Endothelial cell (in vitro differentiated cells): ENCODE measurements at places on chromosomes 3 and 15.

DNA sequence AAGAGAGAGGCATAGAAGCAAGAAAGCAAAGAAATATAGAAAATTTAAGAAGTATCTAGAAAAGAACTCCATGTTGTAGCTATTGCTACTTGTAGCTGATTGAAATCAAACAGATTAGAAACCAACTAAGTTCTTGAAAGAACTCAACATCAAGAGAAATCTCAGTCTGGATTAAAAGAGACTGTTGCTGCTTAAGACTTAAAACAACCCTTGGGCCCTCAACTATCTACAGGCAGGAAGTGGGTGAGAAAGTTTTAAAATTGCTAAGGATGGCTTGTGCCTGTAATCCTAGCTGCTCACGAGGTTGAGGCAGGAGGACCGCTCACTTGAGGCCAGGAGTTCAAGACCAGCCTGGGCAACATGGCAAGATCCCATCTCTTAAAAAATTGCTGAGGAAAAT lies 39.3 kb upstream of the C15orf61 start:
- no peak overlapping the region for H3K27ac ChIP-seq
- H3K36me3 ChIP-seq: no peaks in the 10 kb centered on the region

DNA sequence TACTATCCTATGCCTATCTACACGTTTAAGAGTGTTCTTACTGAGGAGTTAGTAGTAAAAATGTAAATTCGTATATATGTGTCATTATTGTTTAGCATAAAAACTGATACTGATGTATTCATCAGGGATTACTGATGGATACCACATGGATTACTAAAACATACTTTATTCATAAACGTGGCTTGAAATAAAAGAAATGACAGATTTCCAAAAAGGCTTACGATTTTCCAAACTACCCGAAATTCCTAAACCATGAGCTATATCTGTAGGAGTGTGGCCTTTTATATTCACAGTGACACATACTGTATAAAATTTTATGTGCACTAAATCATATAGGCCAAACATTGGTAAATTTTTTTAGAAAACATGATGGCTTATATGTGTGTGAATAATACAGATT lies 6.9 kb downstream of the TSC22D2 start:
- H3K4me1 ChIP-seq: peaks cover 45% of the 10 kb centered on the region
- peaks cover 4% of the 10 kb centered on the region for H3K36me3 ChIP-seq
- H3K27ac ChIP-seq: no peak overlapping the region
- DNase-seq: no peak
- peak overlapping the region; percentile 81 for H3K4me3 ChIP-seq

- no peak overlapping the region for H3K27ac ChIP-seq
- DNase-seq: no peak
- H3K4me3 ChIP-seq: no peak overlapping the region
- H3K4me1 ChIP-seq: peaks cover 24% of the 10 kb centered on the region
- no peaks in the 10 kb centered on the region for H3K36me3 ChIP-seq
These were observed 246.7 kb downstream of the LPP start for GRCh38 chr3:188400494-188401243.

GRCh38 chr3:52052831-52053306 lies 3.5 kb downstream of the DUSP7 start:
- H3K27ac ChIP-seq: peak overlapping the region; percentile 74
- peaks cover 32% of the 10 kb centered on the region for H3K4me1 ChIP-seq
- H3K36me3 ChIP-seq: peaks cover 5% of the 10 kb centered on the region

DNA sequence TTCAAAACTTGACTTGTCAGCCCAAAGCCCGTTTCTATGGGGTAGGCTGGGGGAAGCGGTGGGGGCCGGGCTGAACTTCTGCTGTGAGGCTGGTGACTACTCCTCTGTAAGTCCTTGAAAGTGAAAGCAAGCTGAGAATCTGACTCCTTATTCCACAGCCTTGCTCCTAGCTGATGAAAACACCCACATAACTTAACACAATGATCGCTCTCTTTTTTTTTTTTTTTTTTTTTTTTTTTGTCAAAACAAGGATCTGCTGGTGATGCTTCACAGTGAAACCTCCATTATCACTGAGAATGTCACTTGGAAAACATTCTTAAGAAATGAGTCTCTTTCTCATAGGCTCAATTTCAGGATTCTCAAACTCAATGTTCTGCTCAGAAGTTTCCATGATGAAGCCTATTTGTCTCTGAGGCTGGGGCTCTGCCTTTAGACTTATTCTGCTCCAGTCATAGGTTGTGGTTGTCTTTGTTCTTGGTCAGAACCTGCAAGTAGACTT lies 31.4 kb upstream of the TKT start:
- H3K27me3 ChIP-seq: no peaks in the 10 kb centered on the region
- H3K27ac ChIP-seq: no peak overlapping the region
- peaks cover 4% of the 10 kb centered on the region for H3K4me1 ChIP-seq
- H3K4me3 ChIP-seq: no peak overlapping the region
- DNase-seq: no peak
- peaks cover 14% of the 10 kb centered on the region for H3K36me3 ChIP-seq
